ENCODE measurements at places on chromosomes 16 and 17. TPM values are rescaled to one million over a fixed set of nuclear protein-coding genes. Genes with fewer than 3 reads are reported as not detected.

AOC2 gene
- total RNA-seq, result 2.6 TPM

SOX15 gene
- 0.20 TPM for total RNA-seq

WNT3 gene
- total RNA-seq, result not detected

KRT28 gene
- total RNA-seq, result not detected

SNAI3 gene
- total RNA-seq, result 3.0 TPM

ITGB3 gene
- total RNA-seq, result not detected

XAF1 gene
- 15.0 TPM for total RNA-seq

SLC6A4 gene
- total RNA-seq, result not detected

CLEC19A gene
- total RNA-seq, result not detected

KRTAP1-5 gene
- not detected for total RNA-seq

HEATR9 gene
- not detected for total RNA-seq

CES3 gene
- total RNA-seq, result 0.55 TPM

GRIN2C gene
- total RNA-seq, result 0.07 TPM

Data from activated naive CD4-positive, alpha-beta T cell treated with anti-CD3 and anti-CD28 coated beads for 36 hours (primary cell).